Activated B cell treated with CpG ODN at 0.5 μM for 24 hours (primary cell): ENCODE measurements at places on chromosomes 16 and 17. TPM values are rescaled to one million over a fixed set of nuclear protein-coding genes. Genes with fewer than 3 reads are reported as not detected.

GRCh38 chr17:48693178-48693577 is 29.1 kb downstream of the PRAC1 start:
- no peaks in the 10 kb centered on the region for H3K36me3 ChIP-seq
- H3K27me3 ChIP-seq: peaks cover 32% of the 10 kb centered on the region
- no peaks in the 10 kb centered on the region for H3K4me1 ChIP-seq
- H3K27ac ChIP-seq: no peak overlapping the region
- no peak for DNase-seq

DNA sequence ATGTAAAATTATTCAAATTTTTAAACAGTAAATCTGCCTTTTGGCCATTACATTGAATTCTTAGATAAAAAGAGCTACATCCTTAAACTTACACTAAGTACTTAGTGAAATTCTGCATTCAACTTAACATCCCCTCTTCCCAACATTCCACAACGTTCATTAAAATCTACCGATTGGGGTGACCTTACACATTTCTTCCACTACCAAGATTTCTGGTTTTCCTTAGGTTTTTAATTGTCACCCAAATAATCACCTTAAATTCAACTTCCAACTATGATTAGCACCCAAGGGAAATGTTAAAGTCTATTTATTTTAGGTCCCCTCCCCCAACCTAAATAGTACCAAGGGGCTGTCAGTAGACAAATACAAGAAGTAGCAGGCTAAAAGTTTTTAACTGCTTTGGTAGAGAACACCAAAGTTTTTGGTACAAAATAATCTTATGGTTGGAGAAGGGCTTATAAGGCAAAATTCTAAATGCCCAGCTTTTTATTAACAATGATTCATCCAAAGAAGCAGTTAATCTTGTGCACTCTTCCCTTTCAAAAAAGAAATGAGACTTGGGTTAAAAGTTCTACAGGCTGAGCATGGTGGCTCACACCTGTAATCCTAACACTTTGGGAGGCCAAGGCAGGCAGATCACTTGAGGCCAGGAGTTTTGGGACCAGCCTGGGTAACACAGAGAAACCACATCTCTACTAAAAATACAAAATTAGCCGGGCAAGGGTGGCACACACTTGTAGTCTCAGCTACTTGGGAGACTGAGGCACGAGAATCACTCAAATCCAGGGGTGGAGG is 4.7 kb downstream of the SRSF1 start:
- H3K27me3 ChIP-seq: peaks cover 3% of the 10 kb centered on the region
- H3K27ac ChIP-seq: no peak overlapping the region
- peaks cover 60% of the 10 kb centered on the region for H3K4me1 ChIP-seq
- H3K36me3 ChIP-seq: peaks cover 79% of the 10 kb centered on the region

DNA sequence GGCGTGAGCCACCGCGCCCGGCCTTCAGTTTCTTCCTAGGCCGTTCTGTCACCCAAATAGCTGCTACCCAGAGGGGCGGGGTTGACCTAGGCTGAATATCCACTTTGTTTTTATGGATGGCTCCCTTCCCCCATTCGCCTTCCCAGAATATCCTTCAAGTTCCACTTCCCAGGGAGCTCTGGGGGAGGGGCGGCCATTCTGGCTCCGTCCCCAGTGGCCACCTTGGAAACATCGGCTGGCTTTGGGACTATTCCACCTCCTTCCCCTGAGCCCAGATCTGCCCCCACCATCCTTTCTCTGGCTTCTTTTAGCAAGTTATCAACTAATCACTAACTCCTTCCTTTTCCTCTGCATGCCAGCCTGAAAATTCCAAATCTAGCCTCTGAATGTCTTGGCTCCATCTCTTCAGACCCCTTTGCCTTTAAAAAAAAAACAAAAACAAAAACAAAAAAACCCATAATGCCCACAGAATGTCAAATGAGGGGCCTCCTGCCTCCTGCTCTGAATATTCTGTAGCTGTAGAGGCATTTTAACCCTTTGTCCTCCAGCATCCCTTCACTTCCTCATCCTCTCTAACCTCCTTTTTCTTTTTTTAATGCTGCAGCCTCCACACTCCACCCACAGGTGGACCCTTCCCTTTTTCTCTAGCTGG is 6.4 kb downstream of the ATP1B2 start:
- no peak overlapping the region for H3K4me3 ChIP-seq
- H3K4me1 ChIP-seq: peaks cover 4% of the 10 kb centered on the region
- H3K27ac ChIP-seq: no peak overlapping the region

GRCh38 chr16:17296431-17296830 is 174.3 kb downstream of the XYLT1 start:
- H3K27me3 ChIP-seq: no peaks in the 10 kb centered on the region
- no peak for DNase-seq
- no peaks in the 10 kb centered on the region for H3K36me3 ChIP-seq
- peaks cover 37% of the 10 kb centered on the region for H3K4me1 ChIP-seq

DNA sequence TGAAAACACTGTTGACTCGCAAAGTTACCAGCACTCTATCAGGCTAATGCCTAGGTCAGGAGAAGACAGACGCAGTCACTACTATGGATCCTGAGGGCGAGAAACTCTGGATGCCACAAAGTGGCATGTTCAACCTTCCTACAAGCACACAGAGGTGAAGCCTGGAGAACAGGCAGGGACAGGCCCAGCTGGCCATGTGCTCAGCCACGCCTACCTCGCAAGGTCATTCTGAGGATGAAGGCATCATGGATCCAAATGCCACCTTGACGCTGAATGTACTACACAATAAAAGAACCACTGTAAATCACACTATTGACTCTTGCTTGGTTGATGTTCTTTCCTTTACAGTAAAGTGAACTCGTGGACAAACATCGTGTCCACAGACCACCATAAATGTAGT is 85.8 kb downstream of the ANKRD11 start:
- peaks cover 11% of the 10 kb centered on the region for H3K36me3 ChIP-seq
- DNase-seq: no peak
- no peak overlapping the region for H3K27ac ChIP-seq
- no peaks in the 10 kb centered on the region for H3K27me3 ChIP-seq
- H3K4me1 ChIP-seq: peaks cover 79% of the 10 kb centered on the region

GRCh38 chr17:60315650-60316049 is 76.3 kb downstream of the USP32 start:
- peaks cover 2% of the 10 kb centered on the region for H3K36me3 ChIP-seq
- H3K4me3 ChIP-seq: no peak overlapping the region
- no peak overlapping the region for H3K27ac ChIP-seq
- H3K27me3 ChIP-seq: no peaks in the 10 kb centered on the region
- no peak for DNase-seq
- H3K4me1 ChIP-seq: peaks cover 24% of the 10 kb centered on the region

The TMEM220 gene
- total RNA-seq: 1.6 and 2.4 TPM in 2 replicates

The TMEM231 gene
- 4.0 and 4.1 TPM in 2 replicates for total RNA-seq
